ENCODE measurements at places on chromosomes 5 and 9.

GRCh38 chr9:20364959-20365358, 257.3 kb downstream of the MLLT3 start:
- no peak for DNase-seq
- H3K27ac ChIP-seq = no peak overlapping the region
- H3K4me3 ChIP-seq = no peak overlapping the region
- peaks cover 43% of the 10 kb centered on the region for H3K36me3 ChIP-seq
- peaks cover 26% of the 10 kb centered on the region for H3K4me1 ChIP-seq

GRCh38 chr5:109351988-109352864, 57.5 kb downstream of the PJA2 start:
- peaks cover 13% of the 10 kb centered on the region for H3K36me3 ChIP-seq
- no peaks in the 10 kb centered on the region for H3K27me3 ChIP-seq
- H3K4me3 ChIP-seq = no peak overlapping the region
- H3K27ac ChIP-seq = peak overlapping the region; percentile 49
- no peak for DNase-seq

DNA sequence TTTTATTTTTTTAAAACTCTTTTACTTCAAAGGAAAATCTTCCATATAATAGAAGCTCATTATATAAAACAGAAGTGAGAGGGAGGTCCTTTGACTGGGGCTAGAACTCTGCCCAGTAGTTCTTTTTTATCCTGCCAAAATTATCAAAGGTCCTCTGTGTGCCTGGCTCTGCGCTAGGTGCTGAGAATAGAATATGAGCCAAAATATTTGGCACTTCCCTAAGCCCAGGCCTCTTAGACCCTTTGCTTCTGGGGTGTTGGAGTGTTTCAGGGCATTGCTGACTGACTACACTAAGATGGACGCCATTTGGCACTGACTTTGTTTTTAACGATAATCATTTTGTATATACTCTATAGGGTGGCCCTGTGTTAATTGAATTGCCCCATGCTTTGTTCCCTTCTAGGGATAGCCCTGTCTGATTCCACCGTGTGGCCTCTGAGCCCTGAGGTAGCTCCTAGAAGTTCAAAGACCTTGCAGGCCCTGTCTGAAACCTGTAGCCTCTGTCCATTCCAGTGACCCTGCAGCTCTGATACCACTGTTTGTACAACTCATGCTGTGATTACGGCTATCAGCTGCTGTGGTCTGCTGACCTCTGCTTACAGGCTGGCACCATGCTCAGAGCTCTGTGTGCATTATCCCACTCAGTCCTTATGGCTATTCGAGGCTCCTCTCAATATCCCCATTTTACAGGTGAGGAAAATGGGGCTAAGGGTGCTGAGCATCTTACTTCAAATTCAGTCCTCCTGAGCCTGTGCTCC, 84.3 kb upstream of the SHB start:
- H3K36me3 ChIP-seq = no peaks in the 10 kb centered on the region
- DNase-seq = no peak

- H3K4me1 ChIP-seq = peaks cover 3% of the 10 kb centered on the region
- no peaks in the 10 kb centered on the region for H3K36me3 ChIP-seq
- DNase-seq = no peak
- no peak overlapping the region for H3K4me3 ChIP-seq
- H3K27ac ChIP-seq = no peak overlapping the region
These were observed 41.3 kb downstream of the RANBP17 start for GRCh38 chr5:170903075-170903474.

- no peaks in the 10 kb centered on the region for H3K4me1 ChIP-seq
- no peaks in the 10 kb centered on the region for H3K36me3 ChIP-seq
- H3K4me3 ChIP-seq = no peak overlapping the region
- no peak for DNase-seq
These were observed 81.5 kb downstream of the PALM2AKAP2 start for GRCh38 chr9:109861499-109861898.

DNA sequence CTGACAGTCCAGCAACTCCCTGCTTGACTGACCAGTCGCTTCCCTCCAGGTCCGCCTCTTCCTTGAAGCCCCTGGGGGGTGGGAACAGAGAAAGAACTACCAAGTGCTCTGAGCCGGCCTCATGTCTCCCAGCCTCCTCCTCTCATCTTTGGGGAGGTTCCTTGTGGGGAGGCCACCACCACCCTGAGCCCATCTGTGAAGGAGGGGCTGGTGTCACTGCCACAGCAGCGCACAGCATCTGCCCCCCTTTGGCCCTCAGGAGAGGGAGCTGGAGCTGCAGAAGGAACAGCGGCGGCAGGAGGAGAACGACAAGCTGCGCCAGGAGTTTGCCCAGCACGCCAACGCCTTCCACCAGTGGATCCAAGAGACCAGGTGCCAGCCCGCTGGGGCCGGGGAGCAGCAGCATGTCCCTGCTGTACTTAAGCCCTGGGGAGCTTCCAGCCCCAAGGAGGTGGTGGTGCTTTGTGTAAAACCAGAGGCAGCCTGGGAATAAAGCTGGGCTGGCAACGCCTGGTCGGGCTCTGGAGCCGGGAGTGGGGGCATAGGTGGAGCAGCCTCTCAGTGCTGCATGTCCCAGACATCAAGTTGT, 29.4 kb downstream of the DYNC2I2 start:
- H3K4me1 ChIP-seq = no peaks in the 10 kb centered on the region
- DNase-seq = no peak
- no peak overlapping the region for H3K4me3 ChIP-seq
